Large intestine (tissue), 12 donors: ENCODE measurements at places on chromosomes 4 and X. TPM values are rescaled to one million over a fixed set of nuclear protein-coding genes. Genes with fewer than 3 reads are reported as not detected.

DNA sequence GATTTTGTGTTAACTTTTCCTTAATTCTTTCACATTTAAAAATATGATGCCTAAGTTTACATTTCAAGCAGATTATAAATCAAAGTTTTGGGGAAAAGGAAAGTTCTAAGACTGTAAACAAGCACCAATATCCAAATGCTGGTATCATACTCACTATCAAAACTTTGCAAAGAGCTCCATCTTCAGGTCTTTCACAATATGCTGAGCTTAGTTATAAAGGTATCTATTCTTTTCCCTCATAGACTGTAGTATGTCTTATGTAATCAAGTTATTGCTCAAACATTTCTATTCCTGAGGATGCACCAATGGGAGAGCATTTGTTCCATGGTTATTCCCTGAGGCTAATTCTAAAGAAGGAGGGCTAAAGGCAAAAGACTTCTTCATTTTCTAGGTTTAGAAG, 207.9 kb upstream of the FAM241A start:
- no peaks in the 10 kb centered on the region for H3K36me3 ChIP-seq
- no peak overlapping the region for H3K27ac ChIP-seq
- no peak for DNase-seq
- no peak overlapping the region for H3K4me3 ChIP-seq

Gene CXCL1
- polyA plus RNA-seq = 4.3 TPM

DNA sequence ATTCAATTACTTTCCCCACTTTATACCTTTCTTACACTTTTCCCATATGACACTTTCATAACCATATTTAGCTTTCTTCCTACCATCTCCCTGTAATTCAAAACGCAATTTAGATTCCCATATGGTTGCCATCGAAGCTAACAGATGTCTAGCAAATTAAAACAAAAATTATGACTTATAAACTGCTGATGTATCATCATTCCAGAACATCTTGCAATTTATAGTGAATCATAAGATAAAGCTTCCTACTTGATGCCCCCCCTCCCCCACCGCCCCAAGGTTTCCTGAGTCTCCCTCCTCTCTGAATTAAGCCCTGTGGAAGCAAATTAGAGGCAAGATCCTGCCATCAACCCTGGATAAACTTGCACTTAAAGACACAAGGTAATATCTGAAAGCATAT, 5.4 kb downstream of the TSPAN5 start:
- H3K4me1 ChIP-seq = peaks cover 5% of the 10 kb centered on the region
- H3K4me3 ChIP-seq = no peak overlapping the region
- no peaks in the 10 kb centered on the region for H3K36me3 ChIP-seq
- H3K27me3 ChIP-seq = peaks cover 25% of the 10 kb centered on the region

DNA sequence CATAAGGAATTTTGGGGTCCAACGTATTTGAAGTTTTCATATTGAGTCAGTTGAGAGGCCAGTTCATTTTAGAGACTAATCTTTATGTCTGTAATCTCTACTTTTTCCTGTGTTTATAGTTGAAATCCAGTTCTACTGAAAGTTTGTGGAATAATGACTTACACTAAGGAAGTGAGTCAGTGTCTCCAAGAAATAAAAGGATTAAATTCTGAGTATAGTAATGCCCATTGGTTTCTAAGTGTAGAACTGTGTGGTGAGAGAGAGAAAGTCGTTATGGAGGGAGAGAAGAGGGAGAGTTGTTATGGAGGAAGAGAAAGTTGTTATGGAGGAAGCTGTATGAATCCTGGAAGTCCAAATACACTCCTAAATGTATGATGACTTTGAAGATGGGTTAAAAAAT, 264.6 kb upstream of the HAND2 start:
- H3K27ac ChIP-seq = no peak overlapping the region
- no peaks in the 10 kb centered on the region for H3K36me3 ChIP-seq
- no peaks in the 10 kb centered on the region for H3K27me3 ChIP-seq
- no peak for DNase-seq
- H3K4me3 ChIP-seq = no peak overlapping the region

DNA sequence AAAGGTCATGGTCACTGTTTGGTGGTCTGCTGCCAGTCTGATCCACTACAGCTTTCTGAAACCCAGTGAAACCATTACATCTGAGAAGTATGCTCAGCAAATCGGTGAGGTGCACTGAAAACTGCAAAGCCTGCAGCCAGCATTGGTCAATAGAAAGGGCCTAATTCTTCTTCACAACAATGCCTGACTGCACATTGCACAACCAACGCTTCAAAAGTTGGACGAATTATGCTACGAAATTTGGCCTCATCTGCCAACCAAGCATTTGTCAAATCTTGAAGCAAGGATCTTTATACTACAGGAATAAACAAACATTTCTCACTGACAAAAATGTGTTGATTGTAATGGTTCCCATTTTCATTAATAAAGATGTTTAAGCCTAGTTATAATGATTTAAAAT, 90.4 kb downstream of the EIF4E start:
- no peaks in the 10 kb centered on the region for H3K4me1 ChIP-seq
- no peaks in the 10 kb centered on the region for H3K27me3 ChIP-seq
- no peak for DNase-seq
- no peak overlapping the region for H3K27ac ChIP-seq
- no peaks in the 10 kb centered on the region for H3K36me3 ChIP-seq
- H3K4me3 ChIP-seq = no peak overlapping the region

DNA sequence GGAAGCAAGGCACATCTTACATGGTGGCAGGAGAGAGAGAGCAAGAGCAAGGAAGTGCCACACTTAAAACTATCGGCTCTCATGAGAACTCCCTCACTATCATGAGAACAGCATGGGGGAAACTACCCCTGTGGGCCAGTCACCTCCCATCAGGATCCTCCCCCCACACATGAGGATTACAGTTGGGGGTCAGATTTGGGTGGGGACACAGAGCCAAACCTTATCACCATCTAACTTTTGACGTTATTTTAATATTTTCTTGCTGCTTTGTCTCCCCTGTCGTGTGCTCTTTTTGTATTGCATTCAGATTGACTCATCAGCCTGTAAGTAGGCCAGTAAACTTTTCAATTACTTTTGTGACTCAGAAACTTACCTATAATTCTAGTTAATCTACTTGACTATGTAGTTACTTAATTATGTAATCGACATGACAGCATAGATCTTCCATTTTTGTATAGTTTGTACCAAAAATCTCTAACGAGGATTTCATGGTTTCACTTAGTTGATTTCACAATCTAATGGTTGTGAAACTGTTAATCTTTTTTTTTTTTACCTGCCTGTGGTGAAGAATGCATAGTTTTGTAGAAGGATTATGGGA, 18.3 kb downstream of the STIM2 start:
- H3K27ac ChIP-seq = peak overlapping the region; percentile 24
- DNase-seq = no peak
- H3K4me3 ChIP-seq = no peak overlapping the region
- H3K36me3 ChIP-seq = no peaks in the 10 kb centered on the region
- no peaks in the 10 kb centered on the region for H3K27me3 ChIP-seq
- no peaks in the 10 kb centered on the region for H3K4me1 ChIP-seq

Gene NXF2
- not detected for polyA plus RNA-seq
